ENCODE measurements at places on chromosomes 1 and 21. TPM values are rescaled to one million over a fixed set of nuclear protein-coding genes. Genes with fewer than 3 reads are reported as not detected.

GRCh38 chr1:153344718-153345025 lies 4.0 kb downstream of the PGLYRP4 start:
- no peak for DNase-seq

The CHRM3 gene
- polyA plus RNA-seq = 6.9 TPM

GRCh38 chr1:209383907-209384709 lies 199.4 kb upstream of the CAMK1G start:
- no peak for DNase-seq

DNA sequence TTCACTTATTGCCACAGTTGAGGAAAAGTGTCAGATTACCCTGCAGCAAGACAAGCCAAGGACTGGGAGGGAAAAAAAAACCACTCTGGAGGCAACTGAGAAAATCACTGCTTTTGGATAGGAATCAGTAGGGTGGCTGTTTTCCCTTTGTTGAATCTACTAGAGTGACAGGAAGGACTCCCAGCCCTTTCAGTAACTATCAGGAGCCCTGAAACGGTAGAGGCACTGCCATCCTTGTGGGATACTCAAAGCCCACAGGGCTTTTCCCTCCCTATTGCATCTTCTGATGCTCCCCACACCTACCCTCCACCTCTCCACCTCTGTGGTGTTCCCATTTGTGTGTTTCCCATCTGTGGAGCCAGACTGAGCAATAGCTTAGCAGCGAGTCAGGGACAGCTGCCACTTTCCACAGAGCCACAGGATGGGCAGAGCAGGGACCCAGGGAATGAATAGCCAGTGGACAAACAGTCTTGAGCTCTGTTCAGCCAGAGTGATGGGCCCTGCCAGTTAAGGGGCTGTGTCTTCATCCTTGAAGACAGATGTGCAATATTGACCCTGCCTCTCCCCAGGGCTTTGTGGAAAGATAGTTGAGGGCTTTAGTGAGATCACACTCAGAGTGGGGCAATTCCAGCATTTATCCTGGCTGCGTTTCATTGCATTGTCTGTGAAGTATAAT lies 13.9 kb downstream of the UBIAD1 start:
- no peak for DNase-seq

DNA sequence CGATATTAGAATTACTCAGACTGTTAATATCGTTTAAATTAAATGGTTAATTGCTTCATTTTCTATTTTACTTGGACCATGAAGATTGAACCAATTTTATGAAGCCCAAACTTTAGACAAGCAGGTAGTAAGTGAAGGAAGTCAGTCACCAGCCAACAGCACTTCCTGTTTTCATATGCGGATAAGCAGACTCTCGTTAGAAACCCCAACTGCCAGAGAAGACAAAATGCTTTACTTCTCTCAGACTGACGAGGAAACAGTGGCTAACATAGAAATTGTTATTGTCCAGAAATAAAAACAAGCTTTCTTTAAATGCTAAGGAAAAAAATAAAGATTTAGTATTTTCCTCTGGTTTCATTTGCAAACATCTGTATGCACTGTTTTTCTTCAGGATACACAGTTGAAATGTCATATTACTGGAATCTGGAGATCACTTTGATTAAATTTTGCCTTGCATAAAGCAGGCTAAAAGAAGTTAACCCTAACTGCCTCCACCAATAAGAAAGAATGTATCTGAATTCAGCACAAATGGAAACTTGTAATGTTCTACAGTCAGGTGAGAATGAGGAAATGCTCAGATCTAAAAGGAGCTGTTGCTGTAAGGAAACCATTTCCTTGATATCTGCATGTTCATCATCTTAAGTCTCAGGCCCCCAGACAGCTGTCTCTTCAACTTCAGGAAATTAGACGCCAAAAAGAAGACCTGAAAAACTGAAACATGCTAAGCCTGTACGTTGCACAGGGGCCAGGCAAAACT lies 129.8 kb upstream of the SAMSN1 start:
- no peak for DNase-seq

DNA sequence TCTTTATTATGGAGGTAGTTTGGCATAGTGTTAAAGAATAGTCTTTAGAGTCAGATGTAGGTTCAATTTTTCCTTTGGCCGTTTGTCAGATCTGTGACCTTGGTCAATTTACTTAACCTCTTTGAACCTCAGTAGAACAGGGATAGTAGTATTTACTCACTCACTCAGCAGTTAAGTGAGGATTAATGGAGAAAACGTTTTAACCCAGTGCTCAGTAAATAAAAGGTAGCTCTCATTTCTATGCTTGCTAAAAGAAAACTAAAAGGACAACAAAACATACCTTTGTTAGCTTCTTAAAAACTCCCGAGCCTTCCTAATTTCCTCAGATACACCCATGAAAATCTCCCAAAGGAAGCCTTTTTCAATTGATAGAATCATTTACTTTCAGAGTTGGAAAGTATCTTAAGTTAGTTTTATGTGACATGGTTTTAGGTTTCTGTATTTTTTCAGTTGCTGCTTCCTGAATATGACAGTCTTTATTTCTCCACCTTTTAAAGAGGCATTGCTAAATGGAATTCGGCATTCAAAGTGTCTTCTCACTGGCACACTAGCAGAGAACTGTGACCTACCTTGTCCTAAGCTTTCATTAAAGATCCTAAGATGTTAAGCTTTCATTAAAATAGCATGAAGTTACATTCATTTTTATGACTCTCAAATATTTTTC lies 7.8 kb downstream of the ABCD3 start:
- no peak for DNase-seq

DNA sequence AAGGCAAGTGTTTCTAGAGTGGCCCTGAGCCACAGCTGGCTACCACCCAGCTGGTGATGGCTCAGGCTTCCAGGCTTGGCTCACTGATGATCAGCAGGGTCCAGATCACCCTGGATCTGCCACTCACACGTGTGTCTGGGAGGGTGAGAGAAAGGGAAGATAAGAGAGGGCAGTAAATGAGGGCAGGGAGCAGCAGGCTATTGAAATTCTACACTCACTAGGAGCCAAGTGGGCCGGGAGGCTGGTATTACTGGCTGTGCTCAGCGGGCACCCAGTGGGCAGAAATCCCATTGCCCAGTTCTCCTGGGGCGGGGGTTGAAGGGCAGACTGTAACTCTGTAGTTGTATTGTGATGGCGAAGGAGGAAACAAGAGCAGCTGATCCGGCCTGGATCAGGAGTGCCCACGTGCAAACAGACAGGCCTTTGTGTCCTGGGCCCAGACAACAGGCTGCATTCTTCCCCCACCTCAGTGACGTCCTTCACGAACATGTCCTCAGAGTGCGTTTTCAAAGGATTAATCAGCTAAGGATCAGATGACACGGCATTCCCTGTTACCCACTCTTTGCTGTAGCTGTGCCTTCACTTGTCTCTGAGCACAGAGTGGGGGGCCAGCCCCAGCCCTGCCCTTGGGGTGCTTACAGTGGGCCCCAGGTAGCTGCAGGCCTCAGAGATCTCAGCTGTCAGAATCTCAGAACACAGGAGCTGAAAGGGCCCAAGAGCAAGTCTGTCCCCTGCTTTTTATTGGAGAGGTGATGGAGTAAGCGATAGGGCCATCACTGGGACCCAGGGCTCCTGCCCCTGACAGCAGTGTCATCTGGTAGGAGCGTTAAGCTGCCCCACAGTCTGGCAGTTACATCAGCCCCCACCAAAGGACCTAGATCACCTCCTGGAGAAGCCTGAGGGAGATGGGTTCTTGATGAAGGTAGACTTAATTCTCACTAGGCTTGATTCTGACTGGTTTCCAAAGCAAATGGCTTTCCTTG lies 60.5 kb downstream of the ATP1A1 start:
- no peak for DNase-seq

- DNase-seq = no peak
These were observed 16.8 kb downstream of the RNF19B start for GRCh38 chr1:32947669-32948389.

DNA sequence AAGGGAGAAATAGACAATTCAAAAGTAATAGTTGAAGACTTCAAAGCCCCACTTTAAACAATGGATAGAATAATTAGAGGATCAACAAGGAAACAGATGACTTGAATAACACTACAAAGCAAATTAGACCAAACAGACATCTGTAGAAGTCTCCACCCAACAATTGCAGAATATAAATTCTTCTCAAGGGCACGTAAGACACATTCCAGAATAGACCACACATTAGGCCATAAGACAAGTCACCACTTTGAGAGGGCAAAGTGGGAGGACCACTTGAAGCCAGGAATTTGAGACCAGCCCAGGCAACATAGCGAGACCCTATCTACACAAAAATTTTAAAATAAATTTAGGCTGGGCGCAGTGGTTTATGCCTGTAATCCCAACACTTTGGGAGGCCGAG lies 20.5 kb upstream of the RNF186 start:
- DNase-seq = no peak

The LRRC39 gene
- 3.9 TPM for polyA plus RNA-seq

The RRP1 gene
- polyA plus RNA-seq = 23.4 TPM

GRCh38 chr1:114154963-114155322 lies 1.3 kb upstream of the SYT6 start:
- no peak for DNase-seq

- no peak for DNase-seq
These were observed 70.8 kb downstream of the PLA2G4A start for GRCh38 chr1:186899577-186899976.

- no peak for DNase-seq
These were observed 9.3 kb upstream of the HES5 start for GRCh38 chr1:2539312-2539907.

GRCh38 chr21:29194847-29195246 lies 64.4 kb downstream of the MAP3K7CL start:
- DNase-seq = no peak

DNA sequence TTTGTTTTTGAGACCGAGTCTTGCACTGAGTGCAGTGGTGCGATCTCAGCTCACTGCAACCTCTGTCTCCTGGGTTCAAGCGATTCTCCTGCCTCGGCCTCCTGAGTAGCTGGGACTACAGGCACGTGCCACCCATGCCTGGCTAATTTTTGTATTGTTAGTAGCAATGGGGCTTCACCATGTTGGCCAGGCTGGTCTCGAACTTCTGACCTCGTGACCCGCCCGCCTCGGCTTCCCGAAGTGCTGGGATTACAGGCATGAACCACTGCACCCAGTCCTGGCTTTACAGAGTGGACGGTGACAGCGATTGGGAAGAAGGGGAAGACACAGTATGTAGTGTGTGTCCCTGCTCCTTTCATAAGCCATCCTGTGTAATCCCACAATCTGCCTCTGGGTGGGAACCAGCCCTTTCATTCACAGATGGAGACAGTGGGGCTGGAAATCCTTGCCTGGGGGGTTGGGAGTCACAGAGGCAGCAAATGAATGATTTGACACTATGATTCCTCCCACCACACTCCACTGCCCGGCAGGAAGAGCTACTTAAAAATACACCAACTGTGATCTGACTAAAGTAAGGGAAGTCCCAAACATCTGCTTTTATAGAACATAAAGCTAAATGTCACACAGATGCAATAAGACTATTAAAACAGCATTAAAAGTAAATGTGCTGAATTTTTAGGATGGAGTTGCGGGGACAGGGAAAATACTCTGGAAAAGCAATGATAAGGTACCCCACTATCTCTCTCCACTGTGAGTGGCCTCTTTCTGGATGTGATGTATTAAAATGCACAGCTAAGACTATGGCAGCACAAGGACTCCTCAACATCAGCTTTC lies 4.5 kb downstream of the PARP1 start:
- DNase-seq = no peak

DNA sequence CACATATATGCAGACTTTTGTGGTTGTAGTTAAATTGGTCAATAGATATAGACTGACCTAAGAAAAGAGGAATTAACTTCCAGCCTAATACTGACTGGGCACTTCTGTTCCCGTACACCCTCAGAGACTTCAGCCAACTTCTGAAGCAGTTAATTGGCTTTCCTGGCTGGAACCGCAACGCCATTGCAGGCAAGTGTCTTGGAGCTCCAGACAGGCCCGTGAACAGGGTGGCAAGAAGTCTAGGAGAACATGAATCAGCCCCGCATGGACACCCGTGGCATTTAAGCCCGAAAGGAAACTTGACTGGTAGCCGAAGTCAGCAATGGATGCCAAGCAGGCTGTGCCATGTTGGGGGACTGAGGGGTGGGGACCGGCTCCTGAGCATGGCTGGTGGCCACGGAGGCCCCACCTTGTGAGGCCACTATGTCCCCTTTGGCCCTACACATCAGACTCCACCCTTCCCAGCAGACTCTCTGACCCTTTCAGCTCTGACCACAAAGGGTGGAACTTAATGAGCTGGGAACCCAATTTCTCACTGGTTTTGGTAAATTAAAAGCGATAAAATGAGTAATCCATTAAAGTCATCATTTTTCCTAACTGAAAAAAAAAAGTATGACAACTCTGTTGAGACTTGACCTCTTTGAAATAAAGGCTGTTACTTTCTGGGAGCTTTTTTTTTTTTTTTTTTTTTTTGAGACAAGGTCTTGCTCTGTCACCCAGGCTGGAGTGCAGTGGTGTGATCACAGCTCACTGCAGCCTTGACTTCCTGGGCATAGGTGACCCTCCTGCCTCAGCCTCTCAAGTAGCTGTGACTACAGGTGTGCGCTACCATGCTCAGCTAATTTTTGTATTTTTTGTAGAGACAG lies 54.1 kb downstream of the RUNX1 start:
- DNase-seq = no peak

The CLIC4 gene
- 168 TPM for polyA plus RNA-seq

GRCh38 chr1:14094611-14095400 lies 394.8 kb downstream of the PRDM2 start:
- peak; percentile 25 for DNase-seq

DNA sequence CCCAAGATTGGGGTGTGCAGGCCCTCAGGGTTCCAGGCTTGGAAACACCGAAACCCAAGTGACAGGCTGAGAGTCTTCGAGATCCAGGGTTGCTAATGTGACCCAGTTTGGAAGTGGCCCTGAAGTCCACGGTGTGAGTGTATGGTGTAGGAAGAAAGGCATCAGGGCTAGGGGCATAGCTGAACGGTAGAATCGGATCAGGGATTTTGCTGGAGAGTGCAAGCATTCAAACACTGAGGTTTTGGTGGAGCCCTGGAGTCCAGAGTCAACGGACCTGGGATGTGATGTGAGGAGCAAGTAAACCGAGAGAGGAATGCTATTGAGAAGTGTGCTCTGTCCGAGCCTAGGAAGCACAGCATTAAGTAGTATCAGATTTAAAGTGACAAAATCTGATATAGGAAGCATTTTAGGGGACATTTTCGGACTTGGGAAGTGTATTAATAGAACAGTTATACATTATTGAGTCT lies 958 bp downstream of the NFYC start:
- DNase-seq = no peak

GRCh38 chr1:234887016-234887900 lies 241.4 kb downstream of the TOMM20 start:
- DNase-seq = no peak

GRCh38 chr1:30475201-30475600 lies 248.2 kb downstream of the MATN1 start:
- no peak for DNase-seq
